ENCODE measurements at places on chromosomes 7 and 10. TPM values are rescaled to one million over a fixed set of nuclear protein-coding genes. Genes with fewer than 3 reads are reported as not detected.

- no peak for DNase-seq
Observed at GRCh38 chr7:11727864-11728263, 104.1 kb downstream of the THSD7A start.

DNA sequence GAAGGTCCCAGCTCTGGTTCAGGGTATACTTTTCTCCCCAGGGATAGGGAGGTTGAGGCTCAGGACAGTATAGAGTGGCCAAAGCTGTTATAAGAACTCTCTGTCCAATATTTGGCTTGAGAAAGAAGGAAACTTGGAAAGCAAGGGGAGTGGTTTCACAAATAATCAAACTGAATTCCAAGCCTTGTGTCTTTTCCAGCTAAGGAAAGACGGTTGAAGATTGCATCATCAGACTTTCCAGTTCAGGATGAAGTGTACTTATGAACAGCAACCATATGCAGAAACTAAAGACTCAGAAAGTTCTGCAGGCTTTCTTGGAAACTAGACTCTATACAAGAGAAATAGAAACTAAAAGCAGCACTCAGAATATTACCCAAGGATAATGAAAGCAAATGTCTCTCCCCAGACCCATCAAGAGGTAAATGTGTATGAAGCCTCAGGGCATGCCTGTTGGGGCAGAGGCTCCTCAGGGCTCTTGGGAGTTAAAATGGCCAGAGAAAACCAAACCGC is 46.4 kb downstream of the RAMP3 start:
- DNase-seq: no peak

Gene OR9A2
- not detected for total RNA-seq

GRCh38 chr7:4080954-4081353 is 601.1 kb upstream of the FOXK1 start:
- DNase-seq: no peak

Gene OR2A1
- 0.19 TPM for total RNA-seq

DNA sequence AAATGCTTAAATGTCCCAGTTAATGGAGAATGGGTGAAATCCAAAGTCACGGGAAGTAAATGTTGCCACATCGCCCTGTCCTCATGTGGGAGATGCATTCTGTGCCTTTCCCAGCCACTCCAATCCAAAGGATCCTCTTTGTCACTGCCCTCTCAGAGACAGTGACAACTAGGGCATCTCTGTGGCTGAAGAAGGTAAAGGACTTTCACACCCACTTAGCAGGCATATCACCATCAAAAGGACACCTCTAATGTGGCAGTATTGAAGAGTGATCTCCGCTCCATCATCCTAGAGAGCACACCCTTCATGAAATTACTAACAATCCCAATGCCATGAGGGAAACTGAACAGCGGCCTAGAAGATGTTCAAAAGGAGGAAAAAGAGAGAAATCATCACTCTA is 13.6 kb downstream of the ATXN7L1 start:
- DNase-seq: no peak

Gene NPY
- not detected for total RNA-seq

DNA sequence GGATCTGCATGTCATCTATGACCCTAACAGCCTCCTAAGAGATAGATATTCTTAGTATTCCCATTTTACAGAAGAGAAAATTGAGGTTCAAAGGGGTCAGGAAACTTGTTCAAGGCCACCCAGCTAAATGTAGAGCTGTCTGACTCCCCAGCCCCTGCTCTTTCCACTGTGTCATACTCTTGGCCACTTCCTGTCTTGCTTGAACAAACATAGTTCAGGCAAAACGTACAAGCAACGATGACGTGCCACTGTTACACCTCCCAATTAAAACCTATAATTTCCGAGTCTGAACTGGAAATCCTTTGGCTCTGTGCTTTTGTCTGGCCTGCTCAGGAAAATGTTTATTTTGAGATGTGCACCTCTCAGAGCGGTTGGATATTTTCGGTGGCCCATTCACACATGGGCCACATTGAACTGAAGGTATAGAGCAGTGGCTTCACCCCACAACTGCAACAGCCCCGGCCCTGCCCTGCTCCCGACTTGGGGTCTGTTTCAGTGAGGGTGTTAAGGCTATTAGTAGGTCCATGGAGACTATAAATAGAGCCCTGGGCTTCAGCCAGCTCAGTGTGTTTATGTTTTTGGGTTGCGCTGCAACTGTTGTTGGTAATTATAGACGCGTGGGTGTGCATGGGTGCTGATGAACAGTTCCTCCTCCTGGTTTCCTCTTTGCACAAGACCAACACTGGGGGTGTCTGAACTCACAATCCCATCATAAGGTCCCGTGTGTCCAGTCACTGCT is 172.3 kb upstream of the ADO start:
- no peak for DNase-seq

DNA sequence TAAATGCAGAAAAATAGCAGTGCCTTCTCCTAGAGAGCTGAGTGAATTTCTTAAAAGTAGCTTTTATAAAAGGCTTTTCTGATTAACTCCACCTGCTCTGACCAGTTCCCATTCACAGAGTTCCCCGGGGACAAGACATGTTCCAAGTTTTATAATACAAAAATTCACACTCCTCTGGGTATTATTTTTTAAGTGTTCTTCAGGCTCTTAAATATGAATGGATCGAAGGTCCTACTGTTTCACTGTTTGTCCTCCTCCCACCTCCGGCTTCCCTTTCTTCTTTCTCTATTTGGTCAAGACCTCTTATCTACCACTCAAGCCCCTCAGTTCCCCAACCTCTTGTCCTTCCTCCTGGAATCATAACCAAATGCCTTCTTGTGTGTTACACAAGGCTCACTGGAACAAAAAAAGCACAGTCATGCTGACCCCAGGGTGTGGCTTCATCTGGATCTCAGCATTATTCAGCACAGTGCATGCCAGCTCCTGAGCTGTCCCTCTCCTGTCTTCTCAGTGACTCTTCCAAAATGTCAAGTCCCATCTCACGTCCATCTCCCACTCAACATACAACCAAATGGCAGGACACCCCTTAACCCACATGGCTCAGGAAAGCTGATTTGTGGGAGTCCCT is 222.4 kb downstream of the SORCS1 start:
- no peak for DNase-seq

- no peak for DNase-seq
Observed at GRCh38 chr7:45888993-45889366, 692 bp downstream of the IGFBP1 start.

DNA sequence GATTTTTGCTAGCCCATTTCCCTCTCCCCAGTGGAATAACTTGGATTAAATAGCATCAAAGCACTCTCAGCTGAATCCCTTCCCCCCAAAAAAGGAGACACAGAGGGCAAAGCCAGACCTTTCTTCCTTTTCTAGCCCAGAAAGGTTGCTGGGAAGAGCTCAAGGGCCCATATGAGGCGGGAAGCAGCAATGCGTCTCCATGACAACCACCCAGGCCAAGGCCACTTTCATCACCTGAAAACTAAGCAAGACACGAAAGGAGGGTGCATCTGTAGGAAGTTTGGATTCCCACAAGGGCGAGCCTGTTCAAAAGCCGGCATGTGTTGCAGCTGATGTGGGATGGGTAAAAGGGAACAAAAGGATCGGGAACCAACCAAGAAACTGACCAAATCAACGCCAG is 229.1 kb downstream of the PLXNA4 start:
- DNase-seq: no peak

GRCh38 chr7:132750530-132751217 is 174.4 kb upstream of the PLXNA4 start:
- no peak for DNase-seq

GRCh38 chr10:77383861-77384553 is 253.6 kb downstream of the KCNMA1 start:
- DNase-seq: no peak

DNA sequence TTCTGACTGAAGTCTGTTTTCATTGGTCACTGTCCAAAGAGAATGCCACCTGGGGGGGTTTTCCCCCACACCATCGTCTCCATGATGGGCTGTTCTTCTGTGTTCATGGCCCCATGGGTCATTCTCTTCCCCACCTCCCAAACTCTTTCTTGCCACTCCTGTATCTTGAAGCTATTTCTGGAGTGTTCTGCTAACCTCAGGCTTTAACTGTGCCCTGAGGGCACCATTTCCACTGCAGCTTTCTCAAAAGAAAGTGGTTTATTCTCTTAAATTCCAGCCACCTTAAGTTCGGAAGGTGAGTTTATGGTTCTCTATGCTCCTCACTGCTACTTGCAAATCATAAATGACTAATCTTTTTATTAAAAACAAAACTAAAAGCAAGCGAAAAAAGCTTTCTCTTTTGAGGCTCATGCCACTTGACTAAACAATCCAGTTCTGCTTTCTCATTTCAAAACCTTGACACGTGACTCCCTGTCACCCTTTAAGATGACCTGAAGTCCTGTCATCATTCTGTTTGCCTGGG is 7.4 kb upstream of the APBB1IP start:
- DNase-seq: no peak

Gene ADAMTS14
- total RNA-seq: not detected

DNA sequence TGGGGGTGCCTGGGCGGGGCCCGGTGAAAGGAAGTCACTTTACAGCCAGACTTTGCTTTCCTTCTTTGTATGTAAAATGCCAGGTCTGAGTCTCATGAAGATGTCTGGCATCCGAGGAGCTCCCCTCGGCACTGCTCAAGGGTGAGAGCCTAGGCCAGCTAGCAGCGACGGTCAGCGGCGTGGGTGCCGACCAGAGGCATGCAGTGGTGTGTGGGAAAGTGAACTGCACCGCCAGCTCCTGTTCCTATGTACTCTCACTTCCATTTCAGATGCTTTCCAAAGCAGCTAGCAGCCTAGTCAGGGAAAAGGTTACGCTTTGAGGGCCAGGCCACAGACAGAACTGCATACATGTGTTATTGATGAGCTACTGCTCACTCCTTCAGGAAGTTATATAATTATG is 172.8 kb downstream of the ZMYND11 start:
- no peak for DNase-seq

Gene FAM237B
- not detected for total RNA-seq

DNA sequence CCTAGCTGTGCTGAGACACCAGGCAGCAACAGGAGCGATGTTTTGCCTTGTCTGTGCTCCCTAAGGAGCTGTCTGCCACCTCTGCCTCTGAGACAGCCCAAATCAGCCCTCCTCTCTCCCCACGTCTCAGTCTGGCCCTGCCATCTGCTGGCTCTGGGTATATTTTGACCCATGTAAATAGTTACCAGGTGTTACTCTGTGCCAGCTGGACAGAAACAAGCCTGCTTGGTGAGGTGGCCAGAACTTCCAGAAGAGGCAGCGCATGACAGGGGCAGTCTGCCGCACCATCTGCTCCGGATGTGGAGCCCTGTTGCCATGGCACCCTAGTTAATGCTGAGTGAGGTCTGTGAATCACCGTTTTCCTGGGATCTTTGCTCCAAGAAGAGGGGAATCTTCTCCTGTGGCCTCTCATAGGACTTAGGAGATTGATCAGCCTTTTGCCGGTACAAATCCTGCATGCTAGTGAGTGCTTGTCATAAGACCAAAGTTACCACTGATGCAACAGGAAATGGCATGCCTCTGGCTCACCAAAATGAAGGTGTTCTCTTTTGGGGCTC is 31.8 kb downstream of the GSTO2 start:
- DNase-seq: no peak

- no peak for DNase-seq
Observed at GRCh38 chr10:59748834-59749233, 4.4 kb downstream of the MRLN start.

DNA sequence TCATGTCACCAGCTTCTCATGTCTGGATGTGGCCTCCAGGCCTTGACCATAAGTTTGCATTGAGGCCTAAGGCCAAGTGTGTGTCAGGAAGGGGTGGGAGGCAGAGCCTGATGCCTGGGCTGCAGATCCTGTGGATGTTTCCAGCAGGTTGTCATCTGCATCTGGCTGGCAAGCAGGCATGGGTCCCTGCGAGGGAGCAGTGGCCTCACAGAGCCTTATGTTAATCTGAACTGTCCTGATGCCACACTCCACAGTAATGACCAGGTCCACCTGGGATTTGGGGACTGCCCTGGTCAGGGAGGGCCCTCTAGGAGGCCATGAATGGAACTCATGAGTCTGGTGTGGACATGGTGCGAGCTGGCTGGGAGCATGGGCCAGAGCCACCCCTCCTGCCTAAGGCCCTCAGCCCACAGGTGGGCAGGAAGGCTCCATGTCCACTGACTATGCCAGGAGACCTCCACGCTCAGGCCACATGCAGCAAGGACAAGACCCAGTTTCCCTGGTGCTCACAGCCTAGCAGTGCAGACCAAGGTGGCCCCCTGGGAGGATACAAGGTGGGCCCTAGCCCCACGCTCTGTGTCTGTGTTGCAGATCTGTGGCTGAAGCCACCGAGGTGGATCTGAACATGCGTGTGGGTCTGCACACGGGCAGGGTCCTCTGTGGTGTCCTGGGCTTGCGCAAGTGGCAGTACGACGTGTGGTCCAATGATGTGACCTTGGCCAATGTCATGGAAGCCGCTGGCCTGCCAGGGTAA is 83.1 kb downstream of the ADCY1 start:
- no peak for DNase-seq

Gene NOS3
- 7.1 TPM for total RNA-seq

DNA sequence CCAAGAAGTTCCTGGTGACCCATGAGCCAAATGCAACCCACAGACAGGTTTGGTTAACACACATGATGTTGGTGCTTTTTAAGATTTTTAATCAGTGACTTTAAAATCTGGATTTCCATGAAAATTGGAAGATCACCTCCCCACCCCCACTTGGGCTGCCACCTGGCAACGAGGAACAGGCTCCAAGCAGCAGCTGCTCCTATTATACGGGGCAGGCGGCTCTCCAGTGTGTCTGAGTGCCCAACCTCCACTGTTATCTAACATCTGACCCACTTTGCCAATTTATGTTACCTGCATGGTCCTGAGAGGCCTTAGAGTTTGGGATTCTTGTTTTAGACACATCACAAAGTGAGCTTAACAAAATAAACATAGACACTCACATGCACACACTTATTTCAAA is 56.4 kb downstream of the SGMS1 start:
- DNase-seq: no peak

DNA sequence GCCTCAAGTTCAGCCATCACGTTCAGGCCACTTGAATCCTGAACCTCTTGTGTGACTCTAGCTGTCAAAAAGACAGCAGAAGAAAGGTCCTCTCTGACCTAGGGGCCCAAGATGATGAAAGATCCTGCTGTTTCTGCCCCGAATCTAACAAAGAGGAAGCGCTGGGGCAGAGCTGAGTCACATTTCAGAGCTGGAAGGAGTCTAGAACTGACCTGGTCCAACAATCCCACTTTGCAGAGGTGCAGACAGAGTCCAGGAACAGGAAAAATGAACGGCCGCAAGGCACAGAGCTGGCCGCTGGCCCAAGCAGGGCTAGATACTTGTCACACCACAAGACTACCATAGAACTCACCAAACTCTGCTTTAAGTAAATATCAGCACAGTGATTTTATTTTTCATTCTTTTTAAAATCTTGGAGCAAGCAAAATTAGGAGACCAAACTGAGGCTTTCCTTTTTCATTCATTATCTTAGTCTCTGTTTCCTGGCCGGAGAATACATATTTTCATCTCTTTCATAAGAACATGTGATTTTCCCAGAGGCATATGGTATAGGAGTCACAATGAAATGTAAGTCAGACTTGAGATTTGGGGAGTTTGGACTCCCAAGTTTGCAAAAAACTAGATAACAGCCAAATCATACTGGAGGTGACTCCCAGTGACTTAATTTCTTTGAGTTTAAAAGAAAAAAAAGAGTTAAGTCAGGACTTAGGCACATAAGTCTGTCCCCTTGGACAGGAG is 52.8 kb downstream of the CHST15 start:
- DNase-seq: no peak

GRCh38 chr7:82335001-82335400 is 108.6 kb downstream of the CACNA2D1 start:
- no peak for DNase-seq

Measured in CD4-positive, alpha-beta T cell (primary cell).